COR-L47 (cell line): ENCODE measurements at places on chromosomes 7 and 10.

DNA sequence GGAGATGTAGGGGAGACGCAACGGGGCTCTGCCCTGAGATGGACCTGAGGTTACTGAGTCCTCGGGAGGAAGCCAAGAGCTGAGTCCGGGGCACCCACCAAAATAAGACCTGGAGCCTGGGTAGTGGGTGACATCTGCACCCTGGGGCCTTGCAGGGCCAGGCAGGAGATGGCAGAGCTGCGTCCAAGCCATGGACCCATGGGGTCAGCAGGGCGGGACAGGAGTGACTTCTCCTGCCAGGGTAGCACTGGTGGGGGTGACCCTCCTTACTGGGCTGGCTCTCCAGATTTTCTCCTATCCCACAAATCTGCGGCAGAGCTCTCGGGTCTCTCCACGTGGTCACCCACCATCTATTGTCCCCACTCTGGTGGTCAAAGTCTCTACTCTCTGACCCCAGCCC is 2.1 kb downstream of the GHRHR start:
- DNase-seq, result no peak

GRCh38 chr7:28565980-28566379 is 153.7 kb downstream of the CREB5 start:
- no peak for DNase-seq

- no peak for DNase-seq
Observed at GRCh38 chr7:134710854-134711624, 64.4 kb downstream of the BPGM start.

DNA sequence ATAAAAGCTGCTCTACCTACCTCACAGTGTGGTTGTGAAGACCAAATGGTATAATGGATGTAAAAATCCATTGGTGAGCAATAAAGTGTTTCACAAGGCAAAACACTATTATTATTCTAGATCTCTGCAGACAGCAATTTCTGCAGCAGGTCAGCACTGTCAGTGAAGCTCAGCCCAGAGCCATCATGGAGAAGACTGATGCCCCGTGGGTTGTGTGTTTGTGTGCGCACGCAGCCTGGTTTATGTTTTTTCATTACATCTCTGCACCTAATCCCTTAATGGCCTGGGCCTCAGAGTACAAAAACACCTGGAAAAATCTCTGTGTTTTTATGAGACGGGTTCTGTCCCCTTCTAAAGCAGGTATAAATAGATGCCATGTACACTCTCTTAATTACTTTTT is 64.2 kb downstream of the PARP12 start:
- DNase-seq, result no peak

DNA sequence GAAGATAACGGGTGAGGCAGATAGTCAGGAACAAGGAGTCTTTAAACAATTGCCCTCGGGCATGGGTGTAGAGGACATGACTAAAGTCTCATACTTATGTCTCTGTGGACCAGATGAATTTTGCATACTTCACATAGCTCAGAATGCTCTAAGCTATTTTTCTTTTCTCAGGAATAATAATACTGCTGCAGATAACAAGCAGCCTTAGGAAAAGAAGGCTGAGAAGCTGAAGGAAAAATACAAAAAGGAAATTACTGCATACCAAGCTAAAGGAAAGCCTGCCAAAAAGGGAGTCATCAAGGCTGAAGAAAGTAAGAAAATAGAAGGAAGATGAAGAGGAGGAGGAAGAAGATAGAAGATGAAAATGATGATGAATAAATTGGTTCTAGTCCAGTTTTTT is 13.4 kb upstream of the ERCC6 start:
- no peak for DNase-seq

- DNase-seq, result no peak
Observed at GRCh38 chr7:15855525-15856109, 169.1 kb upstream of the MEOX2 start.

DNA sequence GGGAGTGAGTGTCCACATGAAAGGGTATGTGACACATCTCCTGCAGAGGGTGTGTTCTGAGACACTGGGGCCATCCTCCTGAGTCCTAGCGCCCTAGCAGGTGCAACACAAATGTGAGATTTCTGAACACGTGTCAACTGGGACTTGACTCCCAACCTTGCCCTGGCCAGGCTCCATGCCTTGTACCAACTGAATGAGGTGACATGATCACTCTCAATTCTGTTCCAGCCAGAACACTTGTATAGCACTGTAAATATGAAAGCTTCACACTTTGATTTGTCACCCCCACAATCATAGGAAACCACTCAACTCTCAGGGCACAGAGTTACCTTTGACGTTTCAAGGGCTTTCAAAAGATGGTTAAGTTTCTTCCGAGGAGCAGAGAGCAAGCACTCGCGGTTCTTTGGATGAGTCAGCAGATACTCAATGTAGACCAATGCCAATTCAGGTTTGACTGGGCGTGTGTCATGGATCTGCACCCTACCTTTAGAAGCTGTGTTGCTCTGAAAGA is 48.6 kb downstream of the NCAPG2 start:
- no peak for DNase-seq

- DNase-seq, result no peak
Observed at GRCh38 chr7:142864980-142865747, 10.3 kb downstream of the EPHB6 start.

DNA sequence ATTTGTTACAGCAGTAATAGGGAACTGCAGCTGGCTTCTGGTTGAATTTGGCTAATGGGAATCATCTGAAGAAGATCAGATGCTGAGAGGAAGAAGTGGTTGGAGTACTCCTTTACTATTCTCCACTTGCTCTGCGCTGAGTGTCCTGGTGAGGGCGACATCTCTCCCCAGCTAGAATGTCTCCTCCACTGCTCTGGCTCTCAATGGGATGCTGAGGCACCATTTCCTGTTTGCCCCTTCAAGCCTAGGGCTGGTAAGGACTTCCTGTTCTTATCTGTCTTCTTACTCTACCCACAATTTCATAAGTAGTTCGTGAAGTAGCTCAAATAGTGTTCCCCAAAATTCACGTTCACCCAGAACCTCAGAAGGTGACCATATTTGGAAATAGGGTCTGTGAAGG is 43.2 kb upstream of the TES start:
- no peak for DNase-seq

GRCh38 chr7:131026297-131027000 is 292.4 kb upstream of the KLF14 start:
- peak; percentile 2 for DNase-seq

- no peak for DNase-seq
Observed at GRCh38 chr10:122499491-122499941, 38.2 kb downstream of the HTRA1 start.

GRCh38 chr10:96850825-96851224 is 18.7 kb downstream of the LCOR start:
- DNase-seq, result no peak

GRCh38 chr7:2099048-2099957 is 133.4 kb downstream of the MAD1L1 start:
- DNase-seq, result no peak

DNA sequence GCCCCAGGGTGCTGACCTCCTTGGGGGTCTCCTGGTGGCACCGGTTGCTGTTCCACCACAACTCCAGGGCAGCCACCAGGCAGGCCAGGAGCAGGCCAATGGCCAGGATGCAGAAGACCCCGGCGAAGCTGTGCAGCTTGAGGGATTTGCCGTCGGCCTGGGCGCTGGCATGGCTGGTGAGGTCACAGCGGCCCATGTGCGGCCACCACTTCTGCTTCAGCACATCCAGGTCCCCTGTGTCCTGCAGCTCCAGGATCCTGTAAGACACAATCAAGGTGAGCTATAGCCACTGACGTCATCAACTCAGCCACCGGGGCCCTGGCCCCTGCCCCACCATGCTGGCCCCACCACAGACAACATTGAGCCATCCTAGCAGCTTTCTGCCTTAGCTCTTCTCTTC is 753.2 kb downstream of the GRID1 start:
- DNase-seq, result no peak

- no peak for DNase-seq
Observed at GRCh38 chr10:20157314-20157713, 341.1 kb downstream of the PLXDC2 start.

- no peak for DNase-seq
Observed at GRCh38 chr7:128886391-128887168, 23.9 kb downstream of the ATP6V1F start.

GRCh38 chr10:67923551-67923950 is 39.1 kb downstream of the SIRT1 start:
- no peak for DNase-seq

DNA sequence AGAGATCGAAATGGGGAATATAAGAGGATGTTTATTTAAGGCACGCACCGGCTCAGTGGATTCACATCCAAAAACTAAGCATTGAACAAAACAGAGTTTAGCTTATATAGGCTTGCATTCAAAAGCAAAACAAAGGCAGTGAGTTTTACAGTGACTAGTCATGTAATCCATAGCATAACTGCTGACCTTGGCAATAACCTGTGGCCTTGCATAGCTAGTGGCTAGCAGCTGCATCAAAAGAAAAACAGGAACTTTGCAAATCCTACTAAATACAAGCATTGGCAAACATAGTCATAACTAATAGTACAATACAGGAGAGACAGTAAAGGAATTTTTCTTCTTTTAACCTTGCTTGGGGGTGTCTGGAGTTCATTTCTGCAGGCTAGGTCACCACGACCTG is 9.7 kb upstream of the ZNF485 start:
- DNase-seq, result no peak

- no peak for DNase-seq
Observed at GRCh38 chr10:28137907-28138880, 139.3 kb upstream of the ODAD2 start.

DNA sequence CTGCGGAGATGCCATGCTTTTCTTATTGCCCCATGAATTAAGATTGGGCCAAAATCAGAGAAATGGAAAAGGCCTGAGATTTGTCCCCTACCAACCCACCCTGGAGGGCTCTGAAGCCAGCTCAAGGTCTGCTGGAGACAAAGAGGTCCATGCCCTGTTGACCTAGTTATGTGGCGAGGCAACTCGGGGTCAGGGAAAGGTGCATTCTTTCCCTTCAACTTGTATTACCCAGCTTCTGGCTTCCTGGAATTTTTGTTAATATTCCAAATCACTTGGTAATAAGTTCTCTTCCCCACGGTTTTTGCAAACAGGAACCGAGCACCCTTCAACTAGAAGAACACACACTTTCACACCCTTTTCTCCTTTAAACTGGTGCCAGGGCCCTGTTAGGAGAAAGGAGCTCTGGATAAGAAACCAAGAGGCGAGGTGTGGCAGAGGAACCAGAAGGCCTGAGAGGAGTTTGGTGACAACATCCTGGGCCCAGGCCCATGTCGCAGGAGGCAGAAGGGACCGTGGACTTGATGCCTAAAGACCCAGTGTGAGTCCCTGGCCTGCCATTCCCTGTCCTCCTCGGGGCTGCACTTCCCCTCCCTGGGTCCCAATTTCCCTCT is 12.5 kb upstream of the SFRP5 start:
- no peak for DNase-seq

DNA sequence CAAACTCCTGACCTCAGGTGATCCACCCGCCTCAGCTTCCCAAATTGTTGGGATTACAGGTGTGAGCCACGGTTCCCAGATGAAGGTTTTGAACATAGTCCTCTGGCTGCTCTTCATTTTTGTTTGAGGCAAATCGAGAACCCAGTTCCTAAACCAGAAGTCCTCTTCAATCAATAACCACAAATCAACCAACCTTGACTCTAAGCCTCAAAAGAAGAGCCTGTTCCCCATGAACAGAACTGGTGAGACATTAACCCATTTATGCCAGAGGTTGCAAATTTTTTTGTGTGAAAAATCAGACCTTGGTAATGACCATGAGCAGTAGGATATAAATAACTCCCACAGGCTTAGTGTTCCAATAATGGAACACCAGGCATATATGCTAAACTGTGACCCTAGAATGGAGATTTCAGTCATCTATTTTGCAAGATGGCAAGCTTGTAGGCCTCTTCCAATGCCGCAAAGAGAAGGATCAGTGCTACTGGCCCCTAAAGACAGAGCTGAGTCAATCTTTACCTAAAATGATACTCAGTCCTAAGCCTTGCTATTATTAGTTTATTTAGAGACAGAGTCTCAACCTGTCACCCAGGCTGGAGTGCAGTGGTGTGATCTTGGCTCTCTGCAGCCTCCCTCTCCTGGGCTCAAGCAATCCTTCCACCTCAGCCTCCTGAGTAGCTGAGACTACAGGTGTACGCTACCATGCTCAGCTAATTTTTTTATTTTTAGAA is 15.9 kb downstream of the KPNA7 start:
- DNase-seq, result no peak

GRCh38 chr10:106136175-106136574 is 1028.3 kb downstream of the SORCS1 start:
- DNase-seq, result no peak

DNA sequence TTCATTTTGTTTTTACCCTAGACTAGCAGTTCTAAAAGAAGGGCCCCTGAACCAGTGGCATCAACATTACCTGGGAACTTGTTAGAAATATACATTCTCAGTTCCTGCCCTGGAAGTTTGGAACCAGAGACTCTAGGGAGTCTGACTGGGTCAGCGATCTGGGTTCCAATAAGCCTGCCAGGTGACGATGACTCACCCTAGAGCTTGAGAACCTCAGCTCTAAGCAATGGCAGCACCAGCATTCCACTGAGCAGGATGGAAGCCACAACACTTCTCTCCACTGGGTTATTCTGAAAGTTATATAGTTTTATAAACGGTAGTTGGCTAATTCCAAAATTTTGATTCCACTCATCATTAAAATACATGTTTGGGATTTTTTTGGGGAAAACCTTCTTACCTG is 97.0 kb upstream of the AMPH start:
- no peak for DNase-seq

GRCh38 chr10:30502266-30503060 is 68.5 kb downstream of the MAP3K8 start:
- DNase-seq, result no peak

DNA sequence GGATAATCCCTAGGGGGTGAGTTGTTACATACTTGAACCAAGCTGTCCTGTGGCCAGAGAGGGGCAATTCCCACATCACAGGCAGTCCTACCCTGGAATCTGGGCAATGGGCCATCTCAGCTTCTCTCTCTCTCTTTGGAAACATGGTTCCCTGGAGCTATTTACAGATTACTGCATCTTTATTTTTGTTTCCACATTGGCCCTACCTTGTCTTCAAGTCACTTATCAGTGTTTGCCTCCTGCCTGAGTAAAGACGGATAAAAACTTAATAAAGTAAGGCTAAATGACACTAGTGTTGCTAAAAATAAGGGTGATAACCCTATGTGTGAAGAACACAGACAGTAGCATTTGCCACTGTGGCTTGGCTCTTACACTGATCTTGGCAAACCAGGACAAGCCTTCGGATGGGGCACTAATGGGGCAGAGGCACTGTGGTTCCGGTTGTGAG is 228.2 kb downstream of the GFRA1 start:
- DNase-seq, result no peak
